T-helper 17 cell (primary cell): ENCODE measurements at places on chromosomes 1 and 21. TPM values are rescaled to one million over a fixed set of nuclear protein-coding genes. Genes with fewer than 3 reads are reported as not detected.

Gene SPOCD1
- total RNA-seq = 0.30 TPM

Gene TMEM200B
- total RNA-seq = not detected

Gene IGSF21
- not detected for total RNA-seq

Gene CRP
- total RNA-seq = not detected

- no peak for DNase-seq
Observed at GRCh38 chr1:247204177-247204647, 32.4 kb upstream of the ZNF124 start.

GRCh38 chr1:160007577-160008200, 24.1 kb downstream of the PIGM start:
- DNase-seq = no peak

DNA sequence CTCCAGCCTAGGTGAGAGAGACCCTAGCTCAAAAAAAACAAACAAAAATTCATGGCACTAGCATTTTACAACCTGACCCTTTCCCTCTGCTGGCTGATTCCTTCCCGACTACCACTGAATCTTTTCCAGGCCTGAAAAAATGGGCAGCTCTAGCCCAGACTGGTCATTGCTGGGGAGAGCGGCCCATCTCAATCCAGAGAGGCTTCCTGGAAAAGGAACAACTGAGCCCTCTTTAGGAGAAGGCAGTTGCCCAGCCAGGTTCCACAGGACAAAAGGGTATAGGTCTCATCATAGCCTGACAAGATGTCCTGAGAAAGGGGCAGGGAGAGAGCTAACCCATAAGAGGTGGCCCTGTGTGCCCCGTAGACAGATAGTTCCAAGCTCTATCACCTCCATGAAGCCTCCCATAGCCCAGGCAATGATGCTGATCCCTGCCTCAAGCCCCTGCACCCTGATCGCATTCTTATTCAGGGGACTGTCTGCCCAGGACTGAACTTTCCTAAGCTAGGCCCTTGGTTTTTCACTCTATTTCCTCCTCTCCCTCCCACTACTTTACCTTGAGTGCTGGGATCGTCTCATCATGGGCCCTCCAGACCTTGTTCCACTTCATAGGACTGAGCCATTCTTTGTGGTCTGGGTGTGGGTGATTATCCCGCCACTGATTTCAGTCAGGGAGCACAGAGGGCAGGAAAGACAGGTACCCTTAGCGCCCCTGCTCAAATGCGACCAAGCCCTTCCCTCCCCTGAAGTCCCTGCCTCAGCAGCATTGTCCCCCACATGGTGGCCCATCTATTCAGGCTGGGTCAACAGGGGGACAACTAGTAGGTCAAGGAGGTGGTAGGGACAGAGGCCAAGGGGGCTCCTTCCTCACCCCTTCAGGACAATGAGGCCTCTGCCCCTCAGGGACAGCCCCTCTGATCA, 18.2 kb downstream of the RHBG start:
- DNase-seq = no peak

DNA sequence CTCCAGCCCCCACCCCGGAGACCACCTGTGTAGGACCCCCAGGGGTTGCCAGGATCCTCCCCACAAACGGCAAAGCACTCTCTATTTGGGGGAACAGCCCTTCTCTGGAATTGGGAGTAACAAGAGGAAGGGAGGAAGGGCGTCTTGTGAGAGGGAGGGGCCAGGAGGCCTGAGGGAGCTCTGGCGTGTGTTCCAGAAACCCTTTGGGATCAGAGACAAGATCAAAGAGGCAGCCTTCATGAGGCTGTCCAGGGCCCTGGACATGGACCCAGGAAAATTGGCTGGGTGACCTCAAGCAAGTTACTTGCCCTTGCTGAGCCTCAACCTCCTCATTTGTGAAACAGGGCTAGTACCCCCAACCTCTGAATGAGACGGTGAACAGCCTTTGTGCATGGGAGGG, 18.1 kb upstream of the ECE1 start:
- no peak for DNase-seq

DNA sequence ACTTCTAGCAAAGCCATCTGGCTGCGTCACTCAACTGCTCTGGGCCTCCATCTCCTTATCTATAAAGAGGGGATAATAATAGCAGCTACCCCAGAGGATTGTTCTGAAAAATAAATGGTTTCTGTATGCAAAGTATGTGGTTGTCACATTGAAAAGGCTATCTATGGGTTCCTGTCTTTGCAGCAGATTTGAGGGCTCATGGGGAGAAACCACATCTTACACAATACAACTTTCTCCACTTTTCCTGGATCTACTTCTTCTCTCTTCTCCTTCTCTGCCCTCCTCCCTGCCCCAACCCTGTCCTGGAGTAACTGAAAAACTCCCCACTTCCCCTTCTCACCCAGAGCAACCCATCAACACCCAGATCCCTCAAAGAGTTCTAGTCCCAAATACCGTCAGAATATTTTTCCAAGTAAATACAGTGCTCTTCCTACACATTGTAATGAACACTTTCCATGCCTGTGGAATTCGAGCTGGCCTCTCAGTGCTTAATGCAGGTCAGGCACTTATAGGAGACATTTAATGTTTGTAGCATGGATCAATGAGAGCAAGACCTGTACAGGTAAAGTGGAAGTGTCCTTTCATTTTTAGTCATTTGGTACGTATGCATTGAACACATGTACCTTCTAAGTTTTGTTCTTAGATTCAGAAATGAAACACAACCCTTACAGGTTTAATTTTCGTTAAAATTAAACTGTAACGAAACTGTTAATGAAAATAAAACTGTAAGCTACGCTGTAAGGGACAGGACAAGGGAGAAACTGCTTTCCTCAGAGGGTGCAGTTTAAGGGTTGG, 131.9 kb downstream of the AK5 start:
- DNase-seq = no peak

DNA sequence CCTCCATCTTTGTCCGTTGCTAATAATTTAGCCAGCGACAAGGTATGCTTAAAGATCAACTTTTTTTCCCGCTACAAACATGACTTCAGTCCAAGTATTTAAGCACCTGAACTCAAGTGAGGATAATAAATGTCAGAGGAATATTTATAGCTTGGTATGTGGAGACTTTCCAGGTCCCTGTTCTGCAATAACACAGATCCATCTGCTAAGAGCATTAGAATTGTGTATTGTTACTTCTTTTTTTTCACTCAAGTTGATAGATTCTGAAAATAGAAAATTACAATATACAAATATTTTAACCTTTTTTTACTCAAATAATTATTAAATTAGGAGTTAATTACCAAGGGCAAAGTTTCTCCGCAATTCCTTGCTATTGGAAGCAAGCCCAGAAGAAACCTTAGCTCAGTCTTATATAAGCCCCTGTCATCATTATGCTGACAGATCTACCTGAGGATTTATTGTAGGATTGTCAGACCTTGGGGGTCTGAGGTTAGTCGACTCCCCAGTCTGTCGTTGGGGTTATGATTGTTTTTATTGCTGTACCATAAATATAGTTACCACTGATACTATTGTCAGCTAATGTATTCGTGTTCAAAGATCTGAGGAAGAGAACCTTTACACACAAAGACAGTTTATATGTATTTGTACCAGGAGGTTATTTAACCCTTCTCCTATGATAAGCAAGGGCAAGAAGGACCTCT, 337.9 kb downstream of the TBX15 start:
- no peak for DNase-seq

Gene SPRR2G
- total RNA-seq = not detected

DNA sequence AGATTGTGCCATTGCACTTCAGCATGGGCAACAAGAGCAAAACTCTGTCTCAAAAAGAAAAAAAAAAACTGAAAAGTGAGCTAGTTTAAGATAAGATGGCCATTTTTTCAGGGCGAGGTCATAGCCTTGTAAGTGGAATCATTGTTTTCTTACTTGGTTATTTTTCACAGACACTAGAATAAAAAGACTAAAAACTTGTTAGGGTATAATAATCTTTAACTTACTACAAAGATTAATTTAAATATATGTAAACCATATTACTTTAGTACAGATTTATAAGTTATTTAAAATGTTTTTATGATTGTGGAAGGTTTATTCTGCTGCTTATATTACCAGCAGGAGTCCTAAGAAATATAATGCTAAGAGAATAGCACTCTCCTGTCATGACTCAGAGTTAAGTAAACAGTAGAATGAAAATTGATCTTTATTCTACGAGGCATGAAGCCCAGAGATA, 23.5 kb downstream of the ANGPTL1 start:
- DNase-seq = no peak

DNA sequence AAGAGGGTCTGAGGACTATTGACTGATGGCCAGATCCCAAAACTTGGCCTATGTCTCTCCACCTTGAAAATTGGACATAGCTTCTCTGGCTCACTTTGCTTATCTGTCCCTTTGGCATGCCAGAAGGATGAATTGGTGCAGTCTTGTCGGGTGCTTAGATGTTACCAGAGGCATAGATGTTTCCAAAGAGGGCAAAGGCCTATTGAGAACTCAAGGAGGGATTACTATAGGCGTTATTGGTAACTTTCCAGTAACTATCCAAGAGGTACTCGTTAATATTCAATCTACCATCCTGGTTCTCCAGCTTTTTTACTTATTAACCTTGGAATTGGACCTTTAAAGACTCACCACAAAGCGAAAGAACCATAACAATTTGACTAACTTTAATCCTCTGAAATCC, 368.3 kb upstream of the ESRRG start:
- DNase-seq = no peak

Gene GALE
- 9.5 TPM for total RNA-seq

DNA sequence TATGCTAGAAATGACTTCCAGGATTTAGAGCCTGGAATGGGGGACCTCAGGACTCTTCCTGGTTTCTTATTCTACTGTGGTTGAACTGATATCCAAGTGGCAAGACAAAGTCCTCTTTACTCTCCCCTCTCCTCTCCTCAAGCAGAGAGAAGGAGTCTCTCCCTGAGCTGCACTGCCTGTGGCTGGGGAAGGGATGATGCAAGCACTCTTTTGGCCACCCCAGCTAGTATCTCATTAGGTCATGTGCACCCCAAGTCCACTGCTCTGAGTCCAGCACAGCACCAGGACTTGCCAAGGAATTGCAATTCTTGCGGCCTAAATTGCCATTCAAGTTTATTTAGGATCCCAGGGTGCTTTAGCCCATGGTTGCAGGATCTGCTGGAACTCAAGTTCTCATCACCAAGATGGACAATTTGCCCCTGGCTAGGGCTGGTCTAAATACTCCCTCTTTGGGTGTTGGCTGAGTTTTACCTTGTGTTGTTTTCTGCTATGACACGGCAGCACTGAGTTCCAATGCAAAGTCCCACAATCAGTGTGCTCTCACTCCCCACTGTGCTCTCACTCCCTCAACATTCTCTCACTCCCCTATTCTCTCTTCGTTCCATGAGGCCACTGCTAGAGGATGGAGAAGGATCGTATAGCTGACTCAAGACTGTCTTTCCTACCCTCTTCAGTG, 172.2 kb downstream of the TM2D1 start:
- DNase-seq = no peak

- DNase-seq = no peak
Observed at GRCh38 chr1:205663286-205663936, 16.9 kb downstream of the SLC45A3 start.

- no peak for DNase-seq
Observed at GRCh38 chr1:198776602-198777029, 137.8 kb downstream of the PTPRC start.

DNA sequence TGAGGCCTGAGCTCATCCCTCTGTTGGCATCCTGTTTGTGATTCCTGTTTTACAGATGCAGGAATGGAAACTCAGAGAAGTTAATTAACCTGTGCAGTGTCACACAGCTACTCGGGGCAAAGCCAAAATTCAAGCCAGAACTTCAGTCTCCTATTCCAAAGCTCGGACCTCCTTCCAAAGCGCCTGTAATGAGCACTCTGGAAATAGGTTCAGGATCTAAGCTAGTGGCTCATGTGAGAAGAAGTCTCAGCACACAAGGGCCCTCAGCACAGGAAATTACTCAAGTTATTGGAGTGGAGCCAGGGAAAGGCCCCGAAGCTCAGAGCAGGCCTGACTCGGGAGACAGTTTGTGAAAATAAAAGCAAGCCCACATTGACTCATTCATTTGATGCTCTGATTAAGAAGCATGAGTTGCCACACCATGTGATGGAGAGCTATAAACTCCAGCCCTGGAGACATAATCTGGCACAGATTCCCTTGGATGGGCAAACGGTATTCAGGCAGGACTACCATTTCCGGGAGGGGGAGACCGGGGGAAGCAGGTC, 50.6 kb upstream of the LYST start:
- DNase-seq = no peak

DNA sequence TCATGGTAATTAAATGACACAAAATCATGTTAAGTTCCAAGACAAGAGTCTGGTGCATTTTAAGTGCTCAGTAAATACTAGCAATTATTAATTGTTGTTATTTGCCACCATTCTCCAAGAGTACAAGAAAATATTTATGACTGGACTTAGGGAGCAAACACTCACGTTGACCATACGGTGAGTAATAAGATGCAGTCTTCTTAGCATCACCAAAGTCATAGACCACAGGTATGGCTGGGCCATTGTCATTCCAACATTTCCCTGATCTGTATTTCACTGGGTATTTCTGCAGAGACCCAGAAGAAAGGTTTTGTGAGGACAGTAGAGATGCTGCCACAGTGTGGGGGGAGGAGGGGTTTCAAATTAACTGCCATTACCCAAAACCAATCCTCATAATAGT, 4.7 kb downstream of the ITLN2 start:
- DNase-seq = no peak

DNA sequence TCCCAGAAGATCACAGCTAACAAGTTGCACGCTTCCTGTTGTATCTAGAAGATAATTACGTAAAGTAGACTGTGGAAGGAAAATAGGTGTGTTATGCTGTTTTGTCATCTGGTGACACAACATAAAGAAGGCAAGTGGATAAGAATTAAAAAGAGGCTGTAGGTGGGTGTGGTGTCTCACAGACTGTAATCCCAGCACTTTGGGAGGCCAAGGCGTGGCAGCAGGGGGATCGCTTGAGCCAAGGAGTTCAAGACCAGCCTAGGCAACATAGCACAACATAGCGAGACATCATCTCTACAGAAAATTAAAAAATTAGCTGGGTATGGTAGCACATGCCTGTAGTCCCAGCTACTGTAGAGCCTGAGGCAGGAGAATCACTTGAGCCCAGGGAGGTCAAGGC, 17.9 kb upstream of the ZNF281 start:
- DNase-seq = no peak

DNA sequence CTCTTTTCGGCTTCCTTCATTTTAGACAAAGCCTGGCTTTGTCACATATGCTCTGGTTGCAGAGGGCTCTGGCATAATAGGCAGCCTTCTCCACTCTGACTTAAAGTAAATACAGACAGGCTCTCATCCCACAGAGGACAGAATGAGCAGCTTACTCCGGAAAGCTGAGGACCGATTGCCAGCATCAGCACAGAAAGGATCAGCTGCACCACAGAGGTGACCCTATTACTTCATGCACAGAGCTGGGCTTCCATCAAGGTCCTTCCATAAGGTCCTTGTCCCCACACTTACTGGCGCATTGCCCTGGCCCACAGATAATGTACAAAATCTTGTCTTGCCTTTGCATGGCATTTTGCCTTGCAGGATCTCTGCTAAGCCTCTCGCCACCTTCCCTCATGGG, 67.6 kb downstream of the SEC16B start:
- DNase-seq = no peak

- no peak for DNase-seq
Observed at GRCh38 chr1:64608005-64608650, 136.7 kb upstream of the RAVER2 start.
